ENCODE measurements at places on chromosomes 6 and 20.

DNA sequence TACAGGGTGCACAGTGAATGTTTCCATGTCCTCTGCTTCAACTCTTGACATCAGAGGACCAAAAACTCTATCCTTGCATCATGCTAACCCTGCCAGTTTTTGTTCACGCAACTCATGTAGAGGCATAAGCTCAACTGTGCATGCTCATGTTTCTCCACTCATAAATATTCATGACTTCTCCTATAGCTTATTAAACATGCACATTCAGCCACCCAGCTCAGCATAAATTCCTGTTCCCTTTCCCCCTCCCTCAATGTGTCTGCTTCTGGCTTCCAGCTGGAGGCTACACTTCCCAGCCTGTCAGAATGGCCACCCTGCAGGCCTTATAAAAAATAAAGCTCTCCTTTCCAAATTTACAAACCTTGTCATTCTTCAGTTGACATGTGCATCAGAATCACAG lies 154.6 kb downstream of the KIF16B start:
- no peak for DNase-seq

DNA sequence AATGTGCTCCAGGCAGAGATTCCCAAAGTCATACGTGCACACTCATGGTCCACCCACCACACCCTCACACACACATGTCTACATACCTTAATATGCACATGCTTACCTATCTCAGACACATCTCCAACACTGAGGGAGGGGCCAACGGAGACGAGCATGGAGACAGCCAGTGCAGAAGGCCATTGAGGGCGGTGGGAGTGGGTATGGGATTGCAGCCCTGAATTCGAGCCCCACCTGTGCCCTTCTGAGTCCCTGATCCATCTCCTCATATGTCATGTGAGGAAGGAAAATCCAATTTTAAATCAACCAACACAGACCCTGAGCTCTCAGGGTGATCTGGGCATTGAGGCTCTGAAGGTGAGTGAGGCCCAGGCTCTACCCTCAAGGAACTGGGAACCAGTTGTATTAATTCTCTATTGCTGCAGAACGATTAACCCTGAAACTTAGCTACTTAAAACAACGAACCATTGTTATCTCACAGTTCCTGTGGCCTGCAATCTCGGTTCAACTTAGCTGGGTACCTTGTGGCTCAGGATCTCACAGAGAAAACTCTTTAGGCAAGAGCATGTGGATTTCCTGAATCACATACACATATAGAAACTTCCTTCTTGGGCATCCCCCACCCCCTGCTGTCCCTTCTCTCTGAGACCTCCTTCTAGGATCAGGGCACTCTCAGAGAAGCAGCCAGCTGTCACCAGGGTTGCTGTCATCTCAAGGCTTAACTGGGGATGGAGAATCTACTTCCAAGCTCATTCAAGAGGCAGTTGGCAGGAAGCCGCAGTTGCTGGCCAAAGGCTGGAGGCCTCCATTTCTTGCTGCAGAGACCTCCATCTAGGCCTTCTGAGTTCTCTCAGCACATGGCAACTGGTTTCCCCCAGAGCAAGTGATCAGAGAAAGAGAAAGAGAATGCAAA lies 28.3 kb downstream of the GLP1R start:
- no peak for DNase-seq

DNA sequence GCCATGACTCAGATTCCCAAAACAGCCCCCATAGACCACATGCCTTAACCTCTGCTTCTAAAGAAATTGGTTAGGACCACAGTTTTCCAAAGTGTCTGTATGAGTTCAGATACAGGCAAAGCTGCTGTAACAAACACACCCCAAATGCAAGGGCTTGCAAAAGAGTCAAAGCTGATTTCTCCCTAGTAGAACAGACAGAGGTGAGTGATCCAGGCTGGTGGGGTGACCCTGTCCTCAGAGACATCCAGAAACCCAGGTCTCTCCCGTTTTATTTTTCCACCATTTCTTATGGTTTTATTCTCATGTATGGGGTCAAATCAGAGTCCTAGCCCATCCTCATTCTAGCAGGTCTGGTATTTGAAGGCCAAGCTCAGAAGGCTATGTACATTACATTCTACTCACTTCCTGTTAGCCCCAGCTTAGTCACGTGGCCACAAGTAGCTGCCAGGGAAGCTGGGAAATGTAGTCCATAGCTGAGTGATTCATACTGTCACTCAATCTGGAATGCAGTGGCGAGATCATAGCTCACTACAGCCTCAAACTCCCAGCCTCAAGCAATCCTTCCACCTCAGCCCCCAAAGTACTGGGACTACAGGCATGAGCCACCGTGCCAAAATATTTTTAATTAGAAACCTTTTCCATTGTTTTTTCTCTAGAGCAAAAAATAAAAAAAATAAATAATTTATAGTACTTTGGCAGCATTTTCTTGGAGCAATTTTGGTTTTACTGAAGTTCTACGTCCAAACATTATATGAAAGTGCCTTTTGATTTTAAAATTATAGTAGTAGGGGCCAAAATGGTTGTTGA lies 175.2 kb downstream of the ZMYND8 start:
- DNase-seq, result peak; percentile 48

- no peak for DNase-seq
These were observed 357.9 kb upstream of the TSHZ2 start for GRCh38 chr20:52614051-52614863.

- DNase-seq, result no peak
These were observed 368.6 kb upstream of the CDH4 start for GRCh38 chr20:60883496-60883895.

GRCh38 chr6:135073217-135073616 lies 18.6 kb upstream of the HBS1L start:
- DNase-seq, result no peak

GRCh38 chr6:46262928-46263706 lies 92.3 kb upstream of the ENPP5 start:
- no peak for DNase-seq

- no peak for DNase-seq
These were observed 262.3 kb upstream of the SOX4 start for GRCh38 chr6:21331235-21331634.

Measured in NCI-H2029 treated with DMSO at 0.1 percent for 48 hours (cell line).